ENCODE measurements at places on chromosomes 3 and 15.

DNA sequence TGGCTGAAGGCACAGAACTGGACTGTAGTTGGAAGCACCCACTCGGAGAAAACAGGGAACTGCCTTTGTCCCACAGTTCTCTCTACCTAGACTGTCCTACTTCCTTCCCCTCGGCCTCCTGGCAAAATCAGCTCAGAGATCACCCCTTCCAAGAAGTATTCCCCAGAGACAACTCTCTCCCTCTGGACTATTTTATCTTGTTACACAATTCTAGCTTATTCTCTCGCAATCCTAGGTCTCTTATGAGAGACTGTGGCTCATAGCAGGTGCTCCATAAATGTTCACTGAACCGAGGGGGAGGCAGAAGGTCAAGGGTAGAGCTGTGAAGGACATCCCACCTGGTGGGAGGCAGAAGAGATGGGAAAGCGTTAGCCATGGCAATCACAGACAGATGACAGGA, 10.6 kb downstream of the HEG1 start:
- DNase-seq, result no peak

DNA sequence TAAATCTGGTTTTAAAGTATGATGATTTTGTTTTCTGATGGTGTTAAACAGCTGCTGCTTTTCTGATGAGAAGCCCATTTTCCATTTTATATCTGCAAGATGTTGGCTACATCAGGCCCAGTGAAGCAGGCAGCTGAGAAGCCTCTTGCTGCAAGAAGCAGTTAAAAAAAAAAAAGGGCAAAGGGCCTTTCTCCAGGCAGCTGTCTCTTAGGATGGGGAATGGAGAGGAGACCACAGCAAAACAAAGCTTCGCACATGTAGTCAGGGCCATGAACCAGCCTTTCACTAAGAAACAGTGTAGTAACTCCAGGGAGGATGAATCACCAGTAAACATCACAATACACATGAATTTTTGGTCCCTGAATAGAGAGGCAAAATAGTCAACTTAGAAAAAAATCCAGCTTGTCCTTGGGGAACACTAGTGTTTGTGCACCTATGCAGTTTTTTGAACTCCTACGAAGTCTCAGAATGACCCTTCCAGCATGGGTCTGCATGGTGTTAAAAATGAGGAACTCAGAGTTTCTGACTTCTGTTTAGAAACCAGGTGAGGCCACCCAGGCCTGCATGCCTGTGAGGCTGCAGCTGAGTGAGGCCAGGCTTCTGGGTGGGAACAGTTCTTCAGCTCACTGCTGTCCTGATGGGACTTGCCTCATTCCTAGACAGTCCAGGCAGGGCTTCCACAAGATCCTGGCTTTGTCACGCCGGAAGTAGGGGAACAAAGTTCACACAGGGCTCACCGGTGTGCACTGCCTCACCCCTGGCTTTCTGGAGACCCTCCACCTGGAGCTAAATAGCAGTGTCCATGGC, 518.7 kb downstream of the MCTP2 start:
- DNase-seq, result no peak

GRCh38 chr15:67433495-67434099, 87.3 kb upstream of the C15orf61 start:
- DNase-seq, result no peak

DNA sequence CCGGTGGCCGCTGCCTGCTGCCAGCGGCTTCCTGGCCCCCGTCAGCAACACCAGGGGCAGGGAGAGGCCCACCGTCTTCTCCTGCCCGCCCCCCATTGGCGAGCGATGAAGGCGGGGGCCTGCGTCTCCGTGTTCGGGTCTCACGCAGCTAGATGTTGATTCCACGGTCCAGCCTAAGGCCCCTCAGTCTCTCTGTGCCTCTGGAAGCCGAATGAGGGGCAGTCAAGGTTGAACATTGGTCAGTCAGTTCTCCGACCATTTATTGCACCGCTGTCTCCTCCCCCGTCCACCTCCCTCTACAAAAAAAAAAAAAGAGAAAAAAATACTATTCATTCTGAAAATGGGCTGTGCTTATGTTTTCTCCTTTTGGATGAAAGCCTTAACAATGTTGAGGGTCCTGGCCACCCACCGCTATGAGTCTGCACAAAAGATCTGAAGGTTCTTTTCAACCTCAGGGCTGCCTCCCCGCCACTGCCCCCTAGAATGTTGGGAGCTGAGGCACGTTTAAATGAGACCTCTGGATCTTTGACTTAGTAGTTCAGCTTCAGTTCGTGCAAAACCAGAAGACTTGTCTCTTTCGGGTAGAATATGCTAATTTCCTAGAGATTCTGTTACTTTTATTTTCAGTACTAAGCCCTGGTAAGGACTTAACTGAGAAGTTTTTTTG, 736 bp downstream of the IREB2 start:
- DNase-seq, result no peak

All from activated CD8-positive, alpha-beta memory T cell treated with anti-CD3 and anti-CD28 coated beads, Interleukin-2, amount 50 U/mL, for 4 hours (primary cell).